Activated gamma-delta T cell treated with anti-CD3 and anti-CD28 coated beads, Interleukin-2, amount 50 U/mL, for 16 hours (primary cell): ENCODE measurements at places on chromosomes 2 and 18.

DNA sequence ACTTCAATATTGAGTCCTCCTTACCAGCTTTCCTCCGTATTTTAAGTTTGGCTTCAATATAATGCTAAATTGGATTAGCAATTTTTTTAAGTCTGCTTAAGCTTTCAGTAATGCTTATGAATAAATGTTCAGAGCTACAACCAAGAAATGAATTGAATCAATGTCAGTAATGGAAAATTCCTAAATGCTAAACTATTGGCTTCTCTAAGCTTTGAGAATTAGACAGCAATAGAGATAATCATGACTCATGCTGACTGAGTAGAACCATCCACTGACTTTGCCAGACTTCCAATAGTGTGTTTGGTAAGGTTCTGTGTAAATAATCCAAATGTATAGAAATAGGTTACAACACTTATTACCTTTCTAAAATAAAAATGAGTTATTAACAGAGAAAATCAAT, 8.9 kb upstream of the PDE1A start:
- no peak for DNase-seq

- DNase-seq: no peak
Observed at GRCh38 chr2:176297067-176297466, 27.8 kb downstream of the MTX2 start.

- no peak for DNase-seq
Observed at GRCh38 chr2:96584017-96584416, 47.5 kb downstream of the ARID5A start.

DNA sequence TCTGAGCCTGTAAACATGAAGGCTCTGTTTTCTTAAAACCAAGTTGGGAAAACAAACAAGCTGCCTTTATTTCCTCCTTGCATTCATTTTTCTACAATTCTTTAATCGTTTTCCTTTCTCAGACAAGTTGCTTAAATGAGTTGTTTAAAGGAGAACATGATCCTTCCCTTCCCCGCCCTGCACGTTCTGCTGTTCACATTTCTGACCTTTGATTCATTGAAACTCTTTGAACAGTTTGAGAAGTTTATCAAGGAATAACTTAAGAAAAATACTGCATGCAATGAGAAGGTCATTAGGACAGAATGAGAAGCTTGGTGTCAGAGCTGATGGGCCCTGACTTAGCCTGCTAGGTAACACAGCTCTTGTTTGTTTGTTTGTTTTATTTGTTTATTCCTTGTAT, 181.6 kb downstream of the PARD3B start:
- DNase-seq: no peak

DNA sequence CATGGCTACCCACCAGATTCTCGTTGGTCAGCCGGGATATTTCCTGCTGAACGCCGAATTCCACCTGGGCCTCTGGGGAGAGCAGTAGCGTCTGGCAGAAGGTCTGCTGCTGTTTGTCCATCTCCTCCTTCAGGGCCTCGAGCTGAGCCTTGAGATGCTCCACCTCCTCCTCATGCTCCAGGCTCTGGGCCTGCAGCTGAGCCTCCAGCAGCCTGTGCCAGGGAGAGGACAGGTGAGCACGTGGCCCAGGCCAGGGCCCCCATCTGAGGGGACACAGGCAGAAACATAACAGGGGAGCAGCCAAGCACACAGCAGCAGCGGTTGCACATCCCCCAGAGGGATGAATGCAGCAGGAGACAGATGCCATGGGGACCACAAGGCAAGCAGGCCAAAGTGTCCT, 40.1 kb upstream of the ACAA2 start:
- no peak for DNase-seq

DNA sequence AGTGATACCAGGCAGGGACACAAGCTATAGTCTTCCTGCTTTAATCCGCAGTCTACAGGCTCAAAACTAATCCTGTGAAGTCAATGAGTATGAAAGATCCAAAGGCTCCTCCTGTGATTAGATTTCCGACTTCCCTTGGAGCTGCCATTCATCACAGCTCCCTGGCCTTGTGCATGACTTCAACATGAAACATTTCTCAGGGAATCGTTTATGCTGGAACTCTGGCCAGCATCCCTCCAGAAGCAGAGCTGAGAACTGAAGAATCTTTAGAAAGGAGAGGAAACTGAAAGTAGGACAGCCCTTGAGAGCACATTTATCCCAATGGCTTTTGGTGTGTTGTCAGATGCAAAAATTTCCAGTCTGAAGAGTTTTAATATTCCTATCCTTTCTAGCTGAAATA, 84.3 kb upstream of the SESTD1 start:
- no peak for DNase-seq

- no peak for DNase-seq
Observed at GRCh38 chr18:51135795-51136194, 61.7 kb downstream of the MEX3C start.
